ENCODE measurements at places on chromosomes 7 and 10.

DNA sequence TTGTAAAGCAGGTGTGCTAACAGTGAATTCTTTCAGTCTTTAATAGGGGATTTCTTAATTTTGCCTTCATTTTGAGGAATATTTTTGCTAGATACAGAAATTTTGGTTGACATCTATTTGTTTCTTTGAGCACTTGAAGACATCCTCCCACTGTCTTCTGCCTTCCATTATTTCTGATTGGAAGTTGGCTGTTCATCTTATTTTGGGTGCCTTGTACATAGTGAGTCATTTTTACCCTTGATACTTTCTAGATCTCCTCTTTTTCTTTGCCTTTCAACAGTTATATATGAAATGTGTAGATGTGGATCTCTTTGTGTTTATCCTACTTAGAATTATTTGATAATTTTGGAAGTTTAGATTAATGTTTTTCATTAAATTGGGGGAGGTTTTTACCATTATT is 631.0 kb downstream of the AUTS2 start:
- DNase-seq, result no peak

DNA sequence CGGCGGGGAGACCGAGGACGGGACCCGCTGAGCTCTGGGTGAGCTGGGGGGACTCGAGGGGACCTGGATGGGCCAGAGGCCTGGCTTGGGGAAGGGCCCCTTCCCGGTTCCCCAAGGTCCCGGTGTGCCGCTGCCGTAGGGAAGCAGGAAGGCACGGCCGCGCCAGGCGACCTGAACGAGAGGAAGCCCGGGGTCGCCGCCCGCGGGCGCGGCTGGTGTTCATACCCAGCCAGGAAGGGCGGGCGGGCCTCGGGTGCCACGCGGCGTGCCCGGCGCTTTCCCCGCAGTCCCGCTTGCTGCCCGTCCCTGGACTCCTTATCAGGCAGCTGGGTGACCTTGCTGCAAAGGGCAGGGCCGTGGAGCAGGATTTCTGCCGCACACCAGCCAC is 38.0 kb downstream of the ZNF777 start:
- no peak for DNase-seq

DNA sequence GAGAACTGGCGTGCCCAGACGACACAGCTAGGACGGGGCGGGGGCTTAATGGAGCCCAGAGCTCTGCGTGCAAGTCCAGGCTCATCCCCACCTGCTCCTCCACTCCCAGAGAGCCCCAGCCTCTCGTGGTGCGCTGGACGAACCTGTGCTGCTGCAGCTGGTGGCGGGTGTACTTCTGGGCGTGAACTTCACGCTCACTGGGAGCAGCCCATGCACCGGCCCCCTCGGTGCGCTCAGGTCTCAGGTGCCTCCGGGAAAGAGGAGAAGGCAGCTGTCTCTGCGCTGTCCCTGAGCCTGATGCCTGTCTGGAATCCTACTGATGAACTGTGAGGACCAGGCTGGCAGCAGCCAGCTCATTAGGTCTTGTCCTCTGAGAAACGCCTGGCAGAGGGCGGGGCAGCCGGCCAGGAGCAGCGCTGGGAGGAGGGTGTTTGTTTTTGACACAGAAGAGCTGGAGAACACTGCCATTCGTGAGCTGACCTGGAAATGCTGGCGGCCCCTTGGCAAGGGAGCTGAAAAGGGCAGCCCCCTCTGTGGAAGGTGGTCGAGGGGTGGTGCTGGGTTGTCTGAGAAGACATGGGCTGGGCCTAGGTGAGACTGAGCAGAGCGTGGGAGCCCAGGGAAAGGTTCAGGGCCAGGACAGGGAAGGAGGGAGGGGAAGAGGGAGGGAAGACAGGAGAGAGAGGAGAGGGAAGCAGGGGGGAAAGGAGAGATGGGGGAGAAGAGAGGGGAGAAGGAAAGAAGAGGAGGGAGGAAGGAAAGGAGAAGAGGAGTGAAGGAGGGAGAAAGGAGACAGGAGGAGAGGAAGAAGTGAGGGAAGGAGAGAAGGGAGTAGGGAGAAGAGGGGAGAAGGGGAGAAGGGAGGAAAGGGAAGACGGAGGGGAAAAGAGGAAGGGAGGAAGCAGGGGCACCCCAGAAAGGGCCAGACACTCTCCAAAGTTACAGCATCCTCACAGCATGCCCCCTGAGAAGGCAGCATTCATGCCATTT is 53.5 kb upstream of the TNS3 start:
- DNase-seq, result no peak

GRCh38 chr10:90816466-90816865 is 41.4 kb downstream of the HTR7 start:
- DNase-seq, result no peak

DNA sequence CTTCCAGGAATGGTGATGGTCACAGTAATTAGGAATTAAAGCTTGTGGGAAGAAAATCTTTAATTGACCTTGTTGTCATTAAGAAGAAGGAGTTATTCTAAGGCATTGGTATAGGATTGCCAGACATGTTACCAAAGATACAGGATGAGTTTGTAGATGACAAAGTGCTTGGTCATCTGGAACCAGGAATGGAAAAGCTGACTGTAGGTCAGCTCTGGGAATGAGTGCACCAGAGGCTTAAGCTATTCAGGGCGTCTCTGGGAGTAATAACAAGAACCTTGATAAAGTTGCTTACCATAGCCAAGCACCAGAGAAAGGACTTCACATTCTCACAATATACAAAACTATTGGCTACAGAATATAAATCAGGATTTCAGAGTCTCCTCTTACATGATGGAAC is 89.0 kb downstream of the PHTF2 start:
- no peak for DNase-seq

- no peak for DNase-seq
Measured at GRCh38 chr10:4333459-4333894, 492.5 kb upstream of the AKR1E2 start.

DNA sequence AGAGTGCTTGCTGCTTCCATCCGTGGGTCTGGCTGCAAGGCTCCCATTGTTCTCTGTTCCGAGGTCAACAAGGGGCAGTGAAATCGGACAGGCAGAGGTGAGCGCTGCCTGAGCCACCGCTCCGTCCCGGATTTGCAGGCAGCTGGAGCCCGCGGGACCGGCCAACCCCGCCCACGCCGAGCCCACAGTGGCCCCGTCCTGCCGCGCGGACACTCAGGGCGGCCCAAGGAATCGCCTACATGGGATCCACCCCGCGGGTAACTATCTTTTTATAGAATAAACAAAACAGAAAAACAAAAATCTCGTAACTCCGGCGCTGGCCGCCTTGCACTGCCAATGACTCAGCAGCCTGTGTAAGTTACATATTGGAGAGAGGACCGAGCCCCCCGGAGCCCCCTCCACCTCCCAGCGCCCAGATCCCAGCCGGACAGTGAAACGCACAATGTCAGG is 1.9 kb downstream of the BNIP3 start:
- no peak for DNase-seq

DNA sequence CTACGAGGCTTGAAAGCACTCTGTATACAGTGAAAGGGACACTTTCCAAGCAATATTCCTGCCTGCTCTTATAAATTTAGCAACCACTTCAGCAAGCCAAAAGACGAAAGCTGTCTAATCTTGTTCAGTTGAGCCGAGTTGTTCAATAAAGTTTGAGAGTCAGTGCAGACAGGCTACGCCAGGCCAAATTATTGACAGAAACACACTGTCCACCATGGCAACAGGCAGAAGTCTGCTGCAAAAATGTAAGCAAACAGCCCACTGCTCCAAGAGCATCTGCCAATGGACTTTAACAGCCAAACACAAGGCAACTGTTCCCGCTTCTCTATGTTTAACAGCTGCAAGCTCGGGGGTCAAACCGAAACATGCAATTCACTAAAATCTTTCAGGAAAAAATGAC is 85.7 kb downstream of the GLI3 start:
- DNase-seq, result no peak

DNA sequence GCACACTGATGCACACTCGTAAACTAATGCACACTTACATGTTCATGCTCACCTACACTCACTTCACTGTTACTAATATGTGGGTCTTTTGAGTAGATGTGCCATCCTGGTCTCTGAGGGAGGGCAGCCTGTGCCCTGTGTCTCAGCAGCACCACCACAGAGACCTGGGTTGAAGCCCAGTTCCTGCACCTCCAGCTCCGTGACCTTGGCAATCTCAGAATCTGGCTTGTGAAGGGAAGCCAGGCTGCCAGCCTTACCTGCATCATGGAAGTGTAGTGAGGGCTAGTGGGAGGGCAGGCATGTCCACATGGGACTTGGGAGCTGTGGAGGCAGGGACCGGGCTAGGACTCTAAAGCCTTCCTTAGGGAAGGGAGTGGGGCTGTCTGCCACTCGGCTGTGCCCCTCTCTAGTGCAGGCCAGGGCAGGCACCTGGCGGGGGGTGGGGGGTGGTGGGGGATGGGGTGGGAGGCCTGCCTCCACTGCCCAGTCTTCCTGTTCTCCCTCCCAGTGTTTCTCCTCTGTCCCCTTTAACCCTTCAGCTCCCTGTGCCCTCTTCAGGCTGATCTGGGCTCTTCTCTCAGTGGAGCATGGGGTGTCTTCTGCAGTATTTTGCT is 8.1 kb downstream of the ADCY1 start:
- DNase-seq, result no peak

- no peak for DNase-seq
Measured at GRCh38 chr7:153522261-153522660, 529.9 kb upstream of the DPP6 start.

DNA sequence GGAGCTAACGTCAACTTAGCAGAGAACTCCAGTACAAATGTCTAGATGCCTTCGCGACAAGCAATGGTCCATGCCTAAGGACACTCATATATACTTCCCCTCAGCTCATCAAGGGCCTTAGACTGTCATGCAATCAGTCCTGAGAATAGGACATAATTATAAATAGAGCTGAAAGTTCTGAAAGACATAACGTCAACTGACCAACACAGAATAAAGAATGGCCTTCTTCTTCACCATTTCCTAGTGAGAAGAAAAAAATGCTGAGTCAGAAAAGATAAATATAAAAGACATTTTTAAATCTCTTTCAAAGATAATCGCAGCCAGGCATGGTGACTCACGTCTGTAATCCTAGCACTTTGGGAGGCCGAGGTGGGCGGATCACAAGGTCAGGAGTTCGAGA is 83.2 kb downstream of the ARMH3 start:
- DNase-seq, result no peak

DNA sequence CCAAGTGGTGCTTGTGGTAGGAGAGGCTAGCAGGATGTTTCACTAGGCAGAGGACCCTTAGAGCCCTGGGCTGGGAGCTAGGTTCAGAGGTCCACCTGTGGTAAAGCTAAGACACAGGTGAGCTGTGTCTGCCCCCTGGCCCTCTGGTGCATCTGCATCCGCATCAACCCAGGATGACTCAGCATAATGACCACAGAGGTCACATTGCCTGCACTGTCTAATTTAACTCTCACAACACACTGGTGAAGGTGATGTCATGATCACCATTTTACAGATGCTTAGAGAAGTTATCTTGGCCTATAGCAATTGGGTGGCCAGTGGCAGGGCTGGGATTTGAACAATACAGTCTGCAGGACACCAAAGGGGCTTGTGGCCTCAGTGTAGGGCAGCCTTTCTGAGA is 33.1 kb downstream of the HABP2 start:
- no peak for DNase-seq

DNA sequence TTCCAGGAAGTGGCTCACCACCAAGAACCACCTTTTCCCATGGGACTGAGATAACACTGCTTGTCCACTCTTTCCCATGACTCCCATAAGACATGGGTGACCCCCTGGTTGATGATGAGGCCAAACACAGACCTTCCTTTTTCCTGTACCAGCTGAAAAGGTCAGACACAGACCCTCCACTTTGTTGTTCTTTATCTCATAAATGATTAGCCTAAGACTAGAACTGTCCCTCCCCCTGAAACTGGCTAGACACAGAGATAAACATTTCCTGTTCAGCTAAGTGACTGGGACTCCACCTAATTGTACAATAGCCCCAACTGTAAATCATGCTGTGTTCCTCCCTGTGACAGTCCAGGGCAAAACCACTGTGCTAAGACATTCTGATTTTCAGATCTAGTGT is 8.2 kb upstream of the NRG3 start:
- DNase-seq, result no peak

- DNase-seq, result no peak
Measured at GRCh38 chr10:44173608-44173894, 211.3 kb downstream of the CXCL12 start.

GRCh38 chr10:110629680-110630191 is 14.4 kb upstream of the RBM20 start:
- DNase-seq, result no peak

DNA sequence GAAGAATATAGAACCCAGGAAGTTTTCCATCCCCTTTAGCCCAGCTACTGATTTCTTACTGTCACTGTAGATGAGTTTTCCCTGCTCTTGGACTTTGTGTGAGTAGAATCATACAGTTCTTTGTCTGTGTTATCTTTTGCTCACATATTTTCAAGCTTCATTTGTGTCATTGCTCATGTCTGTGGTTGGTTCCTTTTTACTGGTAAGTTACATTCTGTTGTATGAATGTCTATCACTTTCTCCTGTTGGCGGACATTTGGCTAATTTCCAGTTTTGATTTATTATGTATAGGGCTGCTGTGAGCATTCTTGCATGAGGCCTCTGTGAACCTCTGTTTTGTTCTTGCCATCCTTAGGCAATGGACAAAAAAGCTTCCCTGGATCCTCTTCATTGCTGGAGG is 5.3 kb downstream of the GLRX3 start:
- no peak for DNase-seq

GRCh38 chr10:88386821-88387773 is 196.0 kb downstream of the RNLS start:
- no peak for DNase-seq

DNA sequence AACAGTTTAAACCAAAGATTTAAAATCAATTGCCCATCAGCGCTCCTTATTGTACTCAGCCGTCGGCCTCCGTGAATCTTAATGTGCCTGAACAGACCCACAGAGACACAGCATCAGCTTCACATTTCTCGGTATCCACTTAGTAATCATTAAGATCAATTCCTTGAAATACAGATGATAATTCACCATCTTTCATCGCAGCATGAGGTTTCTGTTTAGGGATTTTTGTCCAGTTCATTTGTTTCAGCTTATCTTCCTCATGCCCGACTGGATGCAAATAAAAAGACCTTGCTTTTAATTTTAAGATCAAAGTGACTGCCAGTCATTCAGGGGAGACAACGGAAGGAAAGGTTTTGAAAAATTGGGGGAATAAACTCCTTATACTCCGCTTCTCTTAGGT is 207.8 kb downstream of the WDR37 start:
- DNase-seq, result no peak

DNA sequence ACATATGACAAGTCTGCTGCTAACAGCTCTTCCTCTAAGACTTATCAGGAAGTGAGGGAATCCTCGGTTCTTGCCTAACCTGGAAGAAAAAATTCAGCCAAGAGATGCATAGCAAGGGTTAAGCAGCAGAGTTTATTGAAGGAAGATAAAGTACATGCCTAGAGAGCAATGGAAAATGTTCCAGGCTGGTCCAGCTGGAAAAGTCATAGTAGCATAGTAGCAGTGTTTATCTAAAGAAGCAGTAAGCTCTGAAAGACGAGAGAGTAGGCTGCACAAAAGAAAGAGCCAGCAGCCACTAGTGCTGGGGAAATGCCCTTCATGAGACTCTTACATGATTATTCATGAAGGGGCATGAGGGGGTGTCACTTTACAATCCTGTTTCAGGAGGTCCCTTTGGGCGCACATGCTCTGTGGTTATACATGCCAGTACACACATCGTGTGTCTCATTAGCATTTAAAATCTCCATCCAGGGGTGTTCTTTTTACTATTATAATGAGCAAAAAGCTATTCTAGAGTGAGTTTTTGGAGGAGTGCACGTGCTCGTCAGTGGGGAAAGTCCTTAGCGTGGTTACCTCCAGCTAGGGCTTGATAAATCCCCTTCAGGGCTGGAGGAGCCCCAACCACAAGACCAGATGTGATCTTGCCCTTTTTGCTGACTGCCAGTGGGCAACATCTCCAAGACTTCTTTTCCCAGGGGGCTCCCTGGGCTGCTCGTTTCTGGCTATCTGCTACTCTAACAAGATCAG is 716.1 kb downstream of the PARD3 start:
- DNase-seq, result no peak
